ENCODE measurements at places on chromosomes 3 and 15.
A peak's percentile ranks its signal among the peaks of the same experiment; 100 is the strongest.

DNA sequence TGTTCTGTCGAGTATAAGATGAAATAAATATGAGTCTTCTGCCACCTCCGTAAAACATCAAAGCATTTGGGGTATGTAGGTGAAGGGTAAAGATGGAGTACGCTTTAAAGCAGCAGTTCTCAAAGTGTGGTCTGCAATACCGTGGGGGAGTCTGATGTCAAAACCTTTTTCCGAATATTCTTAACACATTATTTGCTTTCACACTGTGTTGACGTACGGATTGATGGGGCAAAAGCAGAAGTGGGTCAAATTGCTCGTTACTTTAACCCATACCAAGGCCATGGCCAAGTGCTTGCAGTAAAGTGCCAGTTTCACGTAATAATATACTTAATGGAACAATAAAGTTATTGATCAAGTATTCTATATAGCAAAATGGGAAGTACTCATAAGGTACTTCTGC lies 36.3 kb downstream of the PAK2 start:
- no peak for DNase-seq

DNA sequence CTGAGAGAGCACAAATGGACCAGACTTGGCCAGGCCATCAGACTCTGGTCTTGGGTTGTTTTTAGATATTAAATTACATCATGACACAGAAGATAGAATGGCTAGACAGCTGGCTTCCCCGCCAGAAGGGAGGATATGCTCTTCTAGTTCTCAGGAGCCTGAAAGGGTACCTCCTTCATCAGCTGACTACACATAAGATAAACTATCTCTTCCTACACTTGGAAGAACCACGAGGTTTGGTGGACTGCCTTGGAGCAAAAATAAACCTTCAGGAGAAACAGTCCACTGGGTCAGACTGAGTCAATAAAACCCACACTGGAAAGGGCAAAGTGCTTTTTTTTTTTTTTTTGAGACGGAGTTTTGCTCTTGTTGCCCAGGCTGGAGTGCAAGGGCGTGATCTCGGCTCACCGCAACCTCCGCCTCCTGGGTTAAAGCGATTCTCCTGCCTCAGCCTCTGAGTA lies 26.3 kb upstream of the DYNC1LI1 start:
- DNase-seq: no peak

- no peak for DNase-seq
Measured at GRCh38 chr15:46251903-46252302, 617.1 kb downstream of the SQOR start.

DNA sequence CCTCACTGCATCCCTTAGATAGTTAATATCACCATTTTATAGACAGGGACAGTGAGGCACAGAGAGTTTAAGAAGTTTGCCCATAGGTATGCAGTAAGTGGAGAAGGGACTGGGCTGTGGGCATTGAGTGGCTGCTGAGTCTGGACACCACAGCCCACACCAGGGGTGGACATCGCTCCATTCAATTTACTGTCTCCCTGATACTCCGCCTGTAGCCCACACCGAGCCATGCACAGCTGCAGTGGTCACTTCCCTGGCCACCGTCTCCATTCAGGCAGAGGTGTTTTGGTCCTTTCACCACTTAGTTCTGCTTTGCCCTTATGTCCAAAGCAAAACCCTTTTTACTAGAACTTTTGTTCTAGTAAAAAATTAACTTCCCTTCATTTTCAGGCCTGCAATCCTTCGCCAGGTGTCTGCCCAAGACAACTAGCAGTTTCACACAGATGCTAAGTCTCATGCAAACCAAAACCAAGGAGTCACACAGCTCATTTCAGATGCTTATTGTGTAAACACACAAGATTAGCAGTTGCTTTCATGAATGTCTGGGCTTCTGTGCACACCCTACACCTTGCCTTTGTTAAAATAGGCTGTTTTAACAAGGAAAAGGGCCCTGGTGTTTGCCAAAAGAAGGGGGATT lies 30.1 kb downstream of the ZNF35 start:
- no peak for DNase-seq

DNA sequence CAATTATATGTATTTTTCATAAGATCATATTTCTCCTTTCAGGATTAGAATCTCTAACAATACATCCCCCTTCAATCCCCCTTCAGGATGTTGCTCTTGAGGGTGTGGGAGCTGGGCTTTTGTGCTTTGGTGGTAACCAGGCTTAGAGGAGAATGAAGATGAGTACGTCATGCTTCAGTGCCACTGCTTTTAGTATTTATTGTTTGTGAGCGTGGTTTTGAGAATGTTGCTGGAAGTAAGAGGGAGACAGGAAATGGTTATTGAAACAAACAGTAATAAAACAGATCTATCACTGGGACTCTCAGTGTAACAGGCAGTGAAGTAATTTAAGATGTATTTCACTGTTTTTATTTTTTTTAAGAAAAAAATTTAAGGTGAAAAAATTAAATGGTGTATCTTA lies 35.3 kb downstream of the GBE1 start:
- DNase-seq: no peak

- DNase-seq: no peak
Measured at GRCh38 chr15:25671132-25671531, 192.0 kb downstream of the ATP10A start.

DNA sequence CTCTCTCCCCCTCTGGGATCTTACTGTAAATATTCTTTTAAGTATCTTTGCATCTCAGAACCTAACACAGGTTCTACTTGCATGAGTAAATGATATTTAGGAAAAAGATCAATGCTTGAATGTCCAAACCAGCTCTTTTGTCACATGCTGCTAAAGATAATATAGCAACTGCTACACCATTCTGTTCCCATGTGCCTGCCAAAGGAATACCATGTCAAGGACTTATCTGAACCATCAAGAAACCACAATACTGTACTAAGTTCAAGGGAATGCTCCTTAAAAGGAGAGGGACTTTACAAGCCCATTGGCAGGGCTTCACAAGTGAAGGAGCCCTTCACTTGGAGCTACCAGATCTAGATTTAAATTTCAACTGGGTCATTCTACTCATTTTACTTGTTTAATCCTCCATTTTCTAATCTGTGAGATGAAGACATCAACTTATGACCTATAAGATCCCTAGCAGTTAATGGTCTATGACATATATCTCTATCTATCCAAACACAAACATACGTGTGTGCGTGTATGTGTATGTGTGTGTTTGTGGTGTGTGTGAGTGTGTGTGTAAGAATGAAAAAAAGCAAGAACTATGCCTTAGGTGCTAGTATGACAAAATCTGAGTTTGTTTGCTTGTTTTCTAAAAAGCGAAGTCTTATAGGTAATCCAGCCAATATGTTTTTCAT lies 13.0 kb upstream of the SEC62 start:
- DNase-seq: no peak

DNA sequence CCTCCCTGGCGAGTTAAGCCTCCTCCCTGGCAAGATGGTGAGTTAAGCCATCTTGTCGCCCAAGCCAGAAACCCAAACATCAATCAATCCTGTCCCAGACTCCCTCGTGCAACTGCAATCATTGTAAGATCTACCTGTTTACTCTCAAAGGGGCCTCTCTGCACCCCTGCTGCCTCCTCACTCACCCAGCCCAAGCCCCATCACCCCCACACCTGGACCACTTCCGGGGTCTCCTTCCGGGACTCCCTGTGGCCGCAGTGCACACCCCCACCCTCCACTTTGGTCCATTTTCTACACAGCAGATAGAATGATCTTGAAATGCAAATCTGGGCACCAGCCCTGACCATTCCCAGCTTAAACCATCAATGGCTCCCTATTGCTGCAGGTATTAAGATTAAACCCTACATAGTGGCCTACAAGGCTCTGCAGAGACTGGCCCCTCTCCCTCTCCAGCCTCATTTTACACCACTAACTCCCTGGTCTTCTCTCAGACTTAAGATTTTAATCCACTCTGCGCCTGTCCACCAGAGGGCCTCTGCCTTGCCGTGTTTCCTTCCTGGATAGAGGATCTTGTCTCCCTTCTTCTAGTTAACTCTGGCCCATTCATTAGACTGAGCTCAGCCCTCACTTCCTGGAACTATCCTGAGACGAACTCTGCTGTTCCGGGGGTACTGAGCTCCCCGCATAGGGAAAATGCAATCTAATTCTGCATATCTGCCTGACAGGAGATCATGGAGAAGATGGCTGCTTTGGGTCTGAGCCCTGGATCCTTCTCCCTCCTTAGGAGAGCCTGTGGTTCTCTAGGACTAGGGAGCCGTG lies 41.9 kb upstream of the SLC6A1 start:
- no peak for DNase-seq

DNA sequence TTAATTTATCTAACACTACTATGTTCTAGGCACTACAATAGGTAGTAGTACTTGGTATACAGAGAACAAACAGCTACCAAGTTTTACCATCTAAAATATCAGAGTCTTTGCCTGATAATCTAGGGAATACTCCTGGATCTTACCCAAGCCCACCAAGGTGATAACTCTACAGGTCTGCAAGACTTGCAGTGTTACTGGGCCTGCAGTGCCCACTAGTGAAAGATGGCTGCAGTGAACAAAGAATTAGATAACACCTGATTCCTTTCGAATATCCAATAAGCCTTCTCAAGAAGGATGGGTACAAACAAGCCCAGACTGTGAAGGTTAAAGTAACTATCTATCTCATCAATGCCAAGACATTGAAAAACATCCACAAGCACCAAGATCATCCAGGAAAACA lies 317.0 kb upstream of the DCBLD2 start:
- DNase-seq: no peak

DNA sequence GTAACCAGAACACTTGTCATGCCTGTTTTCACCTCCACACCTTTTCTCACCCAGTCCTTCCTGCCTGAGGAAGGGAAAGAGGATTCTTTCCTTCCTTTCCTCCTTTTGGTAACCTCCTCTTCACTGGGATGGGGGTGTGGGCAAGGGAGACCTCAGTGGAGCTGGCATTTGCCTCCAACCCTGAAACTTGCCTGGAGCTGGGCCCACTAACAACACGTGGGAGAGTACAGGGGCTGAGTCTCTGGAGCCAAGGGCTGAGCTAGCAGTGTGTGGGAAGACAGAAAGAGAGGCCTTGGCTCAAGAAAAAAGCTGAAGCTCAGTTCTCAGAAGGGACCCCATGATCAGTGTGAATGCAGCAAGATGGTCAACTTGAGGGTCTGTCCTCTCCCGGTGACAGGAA lies 86.6 kb upstream of the SLC6A11 start:
- no peak for DNase-seq

DNA sequence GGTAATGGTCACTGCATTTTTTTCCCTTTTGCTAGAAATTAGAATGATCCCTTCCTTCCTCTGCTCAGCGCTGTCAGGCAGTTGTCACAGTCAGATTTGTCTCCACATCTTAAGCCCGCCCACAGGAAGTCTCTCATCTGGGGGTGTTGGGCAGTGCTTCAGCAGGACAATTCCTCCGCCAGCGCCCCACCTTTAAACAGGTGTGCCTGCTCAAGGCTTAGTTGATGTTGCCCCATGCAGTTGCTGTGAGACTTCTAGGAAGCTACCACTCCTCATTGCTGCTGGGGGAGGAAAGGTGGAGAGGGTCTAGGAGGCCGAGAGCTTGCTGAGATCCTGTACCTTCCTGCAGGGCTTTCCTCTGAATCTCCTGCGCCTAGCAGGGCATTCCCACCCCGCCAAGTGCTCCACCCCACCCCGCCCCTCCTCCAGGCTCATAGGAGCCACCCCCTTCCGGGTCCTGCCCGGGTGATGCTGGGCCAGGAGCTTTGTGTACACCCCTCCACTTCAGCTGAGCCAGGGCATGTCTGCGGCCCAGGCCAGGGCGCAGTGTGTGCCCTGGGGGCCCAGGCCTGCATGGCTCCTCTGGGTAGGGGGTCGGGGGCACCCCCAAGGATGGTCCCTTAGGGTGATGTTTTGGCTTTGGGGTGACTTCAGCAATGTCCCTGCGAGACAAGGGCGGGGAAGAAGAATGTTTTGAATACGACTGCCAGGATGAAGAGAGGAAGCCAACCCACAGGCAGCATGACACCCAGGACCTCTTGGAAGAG lies 68.7 kb downstream of the TRAK1 start:
- DNase-seq: peak; percentile 5

- DNase-seq: no peak
Measured at GRCh38 chr3:76242886-76243753, 457.8 kb upstream of the ZNF717 start.

- DNase-seq: no peak
Measured at GRCh38 chr3:4401441-4401840, 65.6 kb downstream of the SUMF1 start.

DNA sequence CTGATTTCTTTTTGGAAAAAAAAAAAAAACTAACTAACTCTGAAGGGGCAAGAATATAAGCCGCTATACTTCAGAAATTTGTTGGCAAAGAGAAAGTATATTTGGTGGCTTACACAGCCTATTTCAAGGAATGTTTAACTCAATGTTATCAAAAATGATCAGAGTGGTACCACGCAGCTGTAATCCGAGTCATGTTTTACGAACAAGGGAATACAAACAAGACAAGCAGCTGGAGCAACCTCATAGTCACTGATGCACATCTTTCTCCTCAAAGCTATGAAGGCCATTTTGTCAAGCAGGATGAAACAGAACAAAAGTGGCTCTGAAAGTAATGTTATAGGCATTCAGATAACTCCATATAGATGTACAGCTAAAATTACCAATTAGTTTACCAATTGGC lies 81.2 kb downstream of the SCAPER start:
- DNase-seq: no peak

GRCh38 chr3:42547401-42547945 lies 34.3 kb downstream of the SEC22C start:
- peak; percentile 50 for DNase-seq

- DNase-seq: no peak
Measured at GRCh38 chr3:32419742-32420125, 28.1 kb downstream of the CMTM7 start.

DNA sequence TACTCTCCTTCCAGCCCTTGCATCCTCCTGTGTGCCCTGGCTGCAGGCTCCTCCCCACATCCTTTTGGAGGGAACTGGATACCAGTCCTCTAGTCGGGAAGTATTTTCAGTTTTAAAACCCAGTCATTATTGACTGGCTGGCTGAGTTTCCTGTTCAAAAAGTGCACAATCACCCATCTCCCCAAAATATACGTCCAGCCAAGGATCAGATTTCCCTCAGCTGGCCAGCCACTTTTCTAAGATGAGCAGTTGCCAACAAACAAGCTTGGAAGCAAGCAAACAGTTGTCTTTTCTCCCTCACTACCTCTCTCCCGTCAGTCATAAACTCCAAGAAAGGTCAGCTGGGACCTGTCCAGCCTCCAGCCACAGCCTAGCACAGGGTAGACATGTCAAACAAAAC lies 147.7 kb upstream of the GALNT15 start:
- no peak for DNase-seq

- no peak for DNase-seq
Measured at GRCh38 chr3:115537669-115538068, 85.6 kb upstream of the GAP43 start.

GRCh38 chr3:190728574-190729246 lies 133.8 kb downstream of the GMNC start:
- DNase-seq: no peak

- DNase-seq: no peak
Measured at GRCh38 chr3:66353039-66353438, 132.2 kb downstream of the SLC25A26 start.

DNA sequence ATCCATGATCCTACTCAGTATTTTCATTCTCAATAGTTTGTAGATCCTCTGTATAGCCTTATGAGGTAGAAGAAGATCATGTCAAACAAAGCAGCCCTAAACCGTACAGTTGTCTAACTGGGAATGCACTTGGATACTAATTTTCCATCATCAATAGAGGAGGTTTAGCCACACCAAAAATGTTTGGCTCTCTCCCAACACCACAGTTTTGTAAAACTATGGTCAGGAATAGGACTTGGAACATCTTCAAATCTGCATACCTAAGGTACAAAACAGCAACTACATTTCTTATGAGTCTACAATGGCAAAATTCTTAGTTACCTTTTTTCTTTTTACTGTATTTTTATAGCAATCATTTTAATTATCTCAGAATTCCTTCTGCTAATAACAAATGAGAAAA lies 1001.6 kb downstream of the ROBO2 start:
- no peak for DNase-seq
